ENCODE measurements at places on chromosomes 13 and 19.

- DNase-seq, result no peak
Measured at GRCh38 chr19:55594996-55595545, 4.2 kb downstream of the FIZ1 start.

GRCh38 chr13:37288057-37288720 lies 182.7 kb upstream of the CSNK1A1L start:
- no peak for DNase-seq

GRCh38 chr19:2983351-2984214 lies 6.2 kb downstream of the TLE6 start:
- DNase-seq, result no peak

DNA sequence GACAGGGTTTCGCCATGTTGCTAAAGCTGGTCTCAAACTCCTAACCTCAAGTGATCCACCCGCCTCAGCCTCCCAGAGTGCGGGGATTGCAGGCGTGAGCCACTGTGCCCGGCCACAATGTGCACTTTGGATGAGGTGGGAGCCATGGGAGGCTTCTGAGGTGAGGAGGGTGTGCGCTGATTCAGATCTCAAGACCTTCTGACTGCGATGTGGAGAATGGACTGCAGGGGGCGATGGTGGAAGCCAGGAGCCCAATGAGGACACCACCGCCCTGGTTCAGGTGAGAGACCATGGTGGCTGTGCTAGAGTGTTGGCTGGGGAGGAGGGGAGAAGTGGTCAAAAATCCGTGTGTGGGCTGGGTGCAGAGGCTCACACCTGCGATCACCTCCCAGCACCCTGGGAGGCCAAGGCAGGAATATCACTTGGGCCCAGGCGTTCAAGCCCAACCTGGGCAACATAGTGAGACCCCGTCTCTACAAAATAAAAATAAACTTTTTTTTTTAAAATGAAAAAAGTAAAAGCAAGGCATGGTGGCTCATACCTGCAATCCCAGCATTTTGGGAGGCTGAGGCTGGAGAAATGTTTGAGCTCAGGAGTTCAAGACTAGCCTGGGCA lies 5.6 kb downstream of the INAFM1 start:
- DNase-seq, result no peak

DNA sequence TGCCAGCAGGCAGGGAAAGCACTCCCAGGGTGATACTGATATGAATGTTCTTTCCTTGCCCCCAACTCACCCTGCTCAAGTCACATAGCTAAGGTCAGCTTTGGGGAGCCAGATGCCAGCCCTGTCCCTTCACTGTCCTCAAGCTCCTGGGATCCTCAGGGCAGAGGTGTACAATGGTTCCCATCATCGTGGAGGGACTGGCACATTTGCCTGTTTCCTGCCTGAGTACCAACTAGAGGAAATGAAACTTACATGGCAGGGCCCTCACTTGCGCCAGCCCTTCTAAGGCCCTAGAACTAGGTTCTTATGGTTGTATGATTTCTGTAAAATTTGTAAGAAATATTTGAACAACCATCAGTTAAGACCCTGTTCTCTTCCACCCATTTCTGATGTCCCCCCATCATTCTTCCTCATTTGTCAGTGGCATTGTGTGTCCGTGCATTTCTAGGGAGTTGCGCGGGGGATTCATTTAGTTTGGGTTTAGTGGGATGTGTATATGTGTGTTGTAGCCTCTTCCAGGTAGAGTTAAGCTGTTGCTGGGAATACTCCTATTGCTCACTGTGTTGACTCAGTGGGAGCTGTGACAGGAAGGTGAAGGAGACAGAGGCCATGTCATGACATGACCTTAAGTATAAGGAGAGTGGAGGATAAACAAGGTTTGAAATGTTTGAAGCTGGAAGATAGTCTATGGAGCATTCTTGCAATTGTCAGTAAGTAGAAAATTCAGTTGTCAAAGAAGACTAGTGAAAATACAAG lies 41.3 kb upstream of the RCBTB2 start:
- no peak for DNase-seq

DNA sequence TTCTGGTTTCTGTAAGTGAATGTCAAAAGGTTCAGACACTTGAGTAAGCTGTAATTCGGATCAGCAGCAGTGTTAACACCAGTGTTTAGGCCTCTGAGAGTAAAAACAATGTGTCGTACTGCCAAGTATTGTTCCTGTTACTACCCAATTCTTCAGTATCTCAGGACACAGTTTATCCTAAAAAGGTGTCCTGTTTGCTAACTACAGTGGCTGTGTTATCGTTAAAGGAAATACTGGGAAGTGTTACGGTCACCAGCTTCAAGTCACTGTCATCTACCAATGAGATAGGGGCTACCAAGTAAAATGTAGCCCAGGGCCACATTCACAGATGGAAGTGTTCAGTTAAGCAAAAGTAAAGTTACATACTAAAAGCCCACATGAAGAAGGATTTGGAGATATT lies 2.3 kb upstream of the UPF3A start:
- DNase-seq, result no peak

DNA sequence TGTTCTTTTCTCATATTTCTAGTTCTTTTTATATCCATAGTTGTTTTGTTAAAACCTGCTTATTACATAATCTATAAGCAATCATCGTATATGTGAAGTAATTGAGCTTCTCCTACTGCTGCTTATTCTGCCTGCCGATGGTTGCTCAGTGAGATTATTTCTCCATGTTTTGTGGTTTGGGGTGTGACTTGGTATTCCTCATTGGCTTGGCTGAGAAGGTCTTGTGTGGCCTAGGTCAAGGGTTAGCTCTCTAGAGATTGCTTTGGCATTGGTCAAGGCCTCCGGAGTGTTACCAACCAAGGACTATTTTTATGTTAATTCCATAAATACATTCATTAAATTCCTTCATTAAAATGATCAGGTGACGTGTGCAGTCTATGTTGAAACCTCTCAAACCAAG lies 302.8 kb downstream of the MYO16 start:
- DNase-seq, result no peak

DNA sequence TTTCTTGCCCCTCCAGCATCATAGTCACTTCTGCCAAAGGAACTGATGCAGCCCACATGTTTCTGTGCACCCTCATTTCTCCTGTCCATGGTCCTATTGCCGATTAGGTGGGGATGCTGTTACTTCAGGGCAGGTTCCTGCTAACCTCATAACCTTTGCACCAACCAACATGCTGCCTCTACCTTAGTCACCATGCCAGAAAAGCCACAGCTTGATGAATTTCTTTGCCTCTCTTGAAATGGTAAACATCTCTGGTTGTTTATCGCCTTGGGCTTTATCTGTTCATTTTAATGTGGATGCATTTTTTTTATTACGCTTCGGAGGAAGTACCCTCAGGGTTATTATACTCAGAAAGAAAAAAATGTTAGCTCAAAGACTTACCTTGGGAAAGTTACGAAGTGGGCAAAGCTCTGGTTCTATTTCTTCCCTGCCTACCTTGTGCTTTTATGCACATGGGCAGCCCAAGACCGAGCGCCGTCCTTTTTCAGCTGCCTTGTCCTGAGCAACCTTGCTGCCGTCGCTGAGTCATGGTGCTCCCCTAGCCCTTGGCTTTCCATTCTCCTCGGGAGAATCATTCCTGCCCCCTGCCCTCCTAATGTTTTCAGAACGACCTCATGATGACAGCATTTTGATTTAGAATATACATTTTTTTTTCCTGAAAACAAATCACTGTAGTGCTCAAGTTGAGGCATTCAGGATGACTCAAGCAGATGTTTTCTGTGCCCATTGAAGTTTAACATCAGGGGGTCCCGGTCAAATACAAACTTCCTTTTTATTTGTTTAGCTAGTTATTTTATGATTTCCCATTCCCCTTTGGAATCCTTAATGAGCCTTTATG lies 280.0 kb downstream of the SHISA2 start:
- DNase-seq, result no peak

DNA sequence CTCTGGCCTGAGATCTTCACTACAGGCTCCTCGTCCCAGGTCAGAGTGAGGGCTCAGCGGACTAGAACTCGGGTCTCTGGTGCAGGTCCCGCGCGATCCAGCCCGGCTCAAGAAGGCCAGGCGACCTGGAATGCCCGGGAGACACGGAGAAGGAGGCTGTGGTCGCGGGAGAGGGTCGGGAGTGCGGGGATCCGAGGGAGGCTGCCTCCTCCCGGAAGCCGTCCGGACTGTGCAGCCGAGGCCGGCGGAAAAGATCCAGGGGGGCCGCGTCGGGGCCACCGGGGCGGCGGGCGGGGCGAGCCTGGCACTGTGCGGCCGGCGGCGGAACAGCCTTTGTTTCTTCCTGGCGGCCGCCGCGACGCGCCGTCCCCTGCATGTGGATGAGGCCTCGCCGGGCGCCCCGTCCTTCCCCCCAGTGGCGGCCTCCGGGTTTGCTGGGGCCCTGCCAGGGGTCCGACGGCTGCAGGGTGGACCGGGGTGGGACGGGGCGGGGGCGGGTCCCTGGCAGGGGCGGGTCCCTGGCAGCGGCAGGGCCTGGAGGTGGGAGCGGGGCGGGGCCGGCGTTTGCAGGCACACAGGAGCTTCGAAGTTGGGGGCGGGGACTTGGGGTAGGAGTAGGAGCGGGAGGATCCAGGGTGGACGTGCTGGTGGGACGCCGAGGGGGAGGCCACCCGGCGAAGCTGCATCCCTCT lies 1.0 kb upstream of the SLC7A10 start:
- DNase-seq, result no peak

DNA sequence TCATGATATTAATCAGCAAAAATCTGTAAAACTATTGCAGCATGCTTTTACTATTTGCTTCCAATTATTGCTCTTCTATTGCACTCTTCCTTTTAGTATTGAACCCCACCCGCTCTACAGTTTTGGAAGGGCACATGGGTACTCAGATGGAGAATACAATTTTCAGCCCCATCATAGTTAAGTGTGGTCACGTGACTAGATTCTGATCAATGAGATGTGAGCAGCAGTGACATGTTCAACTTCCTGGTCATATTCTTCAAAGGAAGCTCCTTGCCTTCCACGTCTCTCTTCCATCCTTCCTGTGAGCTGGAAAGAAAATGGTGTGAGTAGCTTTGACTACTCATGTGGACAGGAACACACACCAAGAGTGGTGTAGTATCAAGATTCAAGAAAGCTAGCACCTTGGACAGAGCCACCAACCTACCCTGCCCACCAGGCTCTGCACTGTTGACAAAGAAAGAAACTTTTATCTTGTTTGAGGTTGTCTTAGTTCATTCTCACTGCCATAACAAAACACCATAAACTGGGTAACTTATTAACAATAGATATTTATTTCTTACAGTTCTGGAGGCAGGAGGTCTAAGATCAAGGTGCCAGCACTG lies 3.8 kb upstream of the FGF14 start:
- no peak for DNase-seq

DNA sequence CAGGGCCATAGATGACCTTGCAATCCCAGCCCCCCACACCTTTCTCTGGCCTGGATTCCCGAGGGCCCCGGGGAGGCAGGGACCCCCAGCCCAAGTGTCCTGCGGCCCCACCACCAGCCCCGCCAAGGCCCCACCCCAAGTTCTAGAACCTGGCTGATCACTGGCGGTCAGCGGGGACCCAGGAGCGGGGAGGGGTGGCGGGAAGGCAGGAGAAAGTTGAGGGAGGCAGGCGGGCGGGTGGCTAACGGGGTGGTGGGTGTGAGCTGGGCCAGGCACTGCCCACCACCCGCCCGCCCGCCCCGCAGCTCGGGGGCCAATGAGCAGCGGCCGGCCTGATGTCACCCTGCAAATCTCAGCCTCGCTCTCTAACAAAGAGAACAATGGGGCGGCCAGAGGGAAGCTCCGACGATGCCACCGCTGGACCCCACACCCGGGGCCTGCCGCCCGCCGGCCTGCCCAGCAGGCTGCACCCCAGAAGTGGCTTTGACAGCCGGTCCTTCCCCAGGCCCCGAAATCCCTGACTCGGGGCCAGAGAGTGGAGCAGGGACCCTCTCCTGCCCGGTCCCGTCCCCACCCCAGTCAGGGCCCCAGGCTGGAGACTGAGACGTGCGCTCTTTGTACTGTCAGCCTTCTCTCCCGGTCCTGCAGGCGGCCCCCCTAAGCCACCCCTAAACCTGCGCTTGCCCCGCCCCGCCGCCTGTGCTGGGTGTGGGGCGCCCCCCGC lies 1.6 kb downstream of the MEX3D start:
- DNase-seq, result peak; percentile 44

GRCh38 chr19:3359015-3359918 lies 7.1 kb upstream of the NFIC start:
- DNase-seq, result no peak

- no peak for DNase-seq
Measured at GRCh38 chr13:28533125-28533436, 38.2 kb upstream of the FLT1 start.

DNA sequence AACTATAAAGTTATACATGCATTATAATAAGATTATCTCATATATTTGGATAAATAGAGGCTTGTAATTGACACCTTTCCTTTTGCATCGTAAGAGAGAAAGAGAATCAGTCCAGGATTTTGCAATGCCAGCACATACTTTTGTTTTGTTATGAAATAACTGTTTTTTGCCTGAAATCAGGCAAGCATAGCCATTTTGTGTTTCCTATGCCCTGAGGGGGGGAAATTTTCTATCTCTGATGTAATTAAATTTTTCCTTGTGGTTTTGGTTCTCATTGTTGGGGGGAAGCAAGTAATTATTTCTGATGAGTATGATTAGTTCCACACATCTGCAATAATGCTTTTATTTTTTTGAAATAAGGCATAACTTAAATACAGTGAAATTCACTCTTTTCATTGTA lies 229.4 kb downstream of the NDFIP2 start:
- peak; percentile 27 for DNase-seq

DNA sequence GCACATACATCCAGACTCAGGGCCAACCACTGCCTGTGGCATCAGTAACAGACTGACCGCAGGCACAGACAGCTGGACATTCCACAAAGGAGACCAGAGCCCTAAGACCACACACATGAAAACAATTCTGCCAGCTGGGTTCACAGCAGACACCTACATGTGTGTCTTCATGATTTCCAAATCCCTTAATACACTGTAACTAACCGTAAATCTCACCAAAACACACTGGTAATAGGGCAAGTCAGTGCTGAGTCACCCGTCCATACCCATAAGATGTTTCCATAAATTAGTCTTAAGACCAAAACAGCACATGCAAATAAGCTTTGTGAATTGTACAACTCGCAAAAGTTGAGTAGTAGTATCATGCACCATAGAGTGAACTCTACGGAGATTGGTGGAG lies 65.4 kb downstream of the TUBGCP3 start:
- DNase-seq, result no peak

GRCh38 chr19:51712461-51713081 lies 11.2 kb downstream of the HAS1 start:
- DNase-seq, result no peak

GRCh38 chr19:54207983-54208783 lies 7.5 kb downstream of the RPS9 start:
- no peak for DNase-seq

GRCh38 chr13:89407357-89407756 lies 1736.2 kb downstream of the SLITRK5 start:
- no peak for DNase-seq

- no peak for DNase-seq
Measured at GRCh38 chr19:10836479-10837330, 693 bp upstream of the TMED1 start.

DNA sequence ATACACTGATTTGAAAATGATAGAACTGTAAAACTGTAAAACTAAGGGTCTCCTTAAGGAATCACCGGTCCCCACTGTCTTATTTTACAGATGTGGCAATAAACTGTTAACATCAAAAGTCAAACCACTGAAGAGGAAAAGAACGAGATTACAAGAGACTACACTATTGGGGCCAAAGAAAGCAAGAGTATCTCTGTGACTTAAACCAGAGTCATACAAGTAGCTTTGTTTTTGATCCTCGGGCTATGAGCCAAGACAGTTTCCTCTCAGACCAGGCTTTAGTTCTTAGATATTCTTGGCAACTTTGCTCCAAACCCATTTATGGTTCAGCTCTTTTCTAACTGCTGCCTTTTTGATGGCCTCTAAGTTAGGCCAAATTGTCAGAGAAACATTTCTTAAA lies 113.8 kb downstream of the TBC1D4 start:
- DNase-seq, result peak; percentile 83
